ENCODE measurements at places on chromosomes 3 and 15. TPM values are rescaled to one million over a fixed set of nuclear protein-coding genes. Genes with fewer than 3 reads are reported as not detected.

- no peak for DNase-seq
Observed at GRCh38 chr15:66389859-66390381, 3.2 kb downstream of the MAP2K1 start.

DNA sequence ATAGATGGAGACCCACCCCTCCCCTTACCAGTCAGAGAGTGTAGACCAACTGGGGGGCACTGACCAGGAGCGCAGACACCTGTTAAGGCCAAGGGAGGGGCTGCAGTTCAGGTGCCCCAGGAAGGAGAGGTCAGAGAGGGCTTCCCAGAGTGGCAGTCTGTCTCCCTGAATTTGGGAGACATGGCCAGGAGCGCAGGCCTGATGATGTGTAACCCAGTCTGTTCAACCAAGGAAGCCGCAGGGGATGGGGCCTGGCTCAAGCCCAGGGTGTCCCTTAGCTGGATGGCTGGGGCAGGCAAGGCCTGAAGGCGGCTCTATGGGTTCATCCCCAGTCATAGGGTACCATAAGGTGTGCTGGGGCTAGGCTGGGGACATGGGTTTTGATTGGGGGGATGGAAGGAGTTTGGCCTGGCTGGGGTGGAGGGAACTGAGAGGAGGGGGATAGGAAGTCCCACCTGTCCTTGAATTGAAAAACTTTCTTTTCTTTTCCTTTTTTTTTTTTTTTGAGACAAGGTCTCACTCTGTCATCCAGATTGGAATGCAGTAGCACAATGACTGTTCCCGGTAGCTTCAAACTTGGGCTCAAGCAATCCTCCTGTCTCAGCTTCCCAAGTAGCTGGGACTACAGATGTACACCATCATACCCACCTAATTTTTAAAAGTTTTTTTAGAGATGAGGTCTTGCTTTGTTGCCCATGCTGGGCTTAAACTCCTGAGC lies 75.7 kb downstream of the SMAD6 start:
- no peak for DNase-seq

Gene SLC28A2
- total RNA-seq, result not detected

- DNase-seq, result no peak
Observed at GRCh38 chr3:172065527-172065926, 26.1 kb downstream of the FNDC3B start.

DNA sequence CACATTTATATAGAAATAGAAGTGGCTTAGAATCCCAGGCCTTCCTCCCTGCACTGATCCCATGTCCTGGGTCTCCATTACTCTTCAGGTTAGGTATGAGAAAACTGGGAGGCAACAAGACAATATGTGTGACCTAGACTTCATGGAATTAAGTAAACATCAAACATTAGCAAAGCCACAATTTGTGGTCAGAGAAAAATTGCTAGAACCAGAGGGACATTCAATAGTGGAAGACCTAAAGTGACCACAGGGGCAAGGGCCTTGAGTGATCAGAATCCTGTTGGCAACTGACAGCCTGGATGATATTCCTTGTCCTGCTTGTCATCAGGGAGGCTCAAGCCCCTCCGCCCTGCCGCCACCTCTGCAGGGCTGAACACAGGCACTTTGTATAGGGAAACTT lies 322.8 kb upstream of the CTNNB1 start:
- no peak for DNase-seq

DNA sequence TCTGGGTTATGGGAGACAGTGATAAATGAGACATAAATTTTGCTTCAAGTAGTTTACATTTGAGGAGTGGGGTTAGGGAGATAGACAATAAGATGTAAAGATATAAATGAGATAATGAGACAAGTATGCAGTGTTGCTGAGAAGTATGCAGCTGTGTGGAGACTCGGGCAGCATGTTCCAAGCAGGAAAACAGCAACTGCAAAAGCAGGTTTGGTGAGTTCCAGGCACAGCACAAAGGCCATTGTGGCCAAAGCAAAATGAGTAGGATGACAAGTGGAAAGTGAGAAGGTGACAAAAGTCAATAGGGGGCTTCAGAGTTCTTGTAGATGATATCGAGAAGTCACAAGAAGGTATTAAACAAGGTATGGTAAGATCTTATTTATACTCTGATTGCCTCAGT lies 259.1 kb upstream of the PEX5L start:
- no peak for DNase-seq

Gene TMEM212
- total RNA-seq, result not detected

Gene MME
- total RNA-seq, result 61.6 TPM

Gene ZBBX
- total RNA-seq, result not detected

DNA sequence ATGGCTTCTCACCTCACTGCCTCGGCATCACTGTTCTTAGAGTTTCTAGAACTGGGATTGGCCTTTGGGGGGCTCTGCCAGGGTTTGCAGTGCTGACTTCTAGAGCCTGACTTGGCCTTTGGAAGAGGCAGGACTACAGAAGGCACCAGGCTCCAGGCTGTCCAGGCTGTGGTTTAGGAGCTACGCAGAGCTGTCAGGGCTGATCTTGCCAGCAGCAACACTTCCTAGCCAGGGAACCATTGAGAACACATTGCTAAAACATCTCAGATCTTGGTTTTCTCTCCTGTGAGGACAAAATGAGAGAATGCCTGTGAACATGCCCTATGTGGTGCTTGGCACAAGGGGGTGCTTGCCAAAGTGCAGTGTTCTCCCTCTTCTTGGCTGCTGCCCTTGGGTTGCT lies 34.6 kb upstream of the APEH start:
- DNase-seq, result no peak

GRCh38 chr3:159766563-159767185 lies 222.0 kb upstream of the IL12A start:
- no peak for DNase-seq

DNA sequence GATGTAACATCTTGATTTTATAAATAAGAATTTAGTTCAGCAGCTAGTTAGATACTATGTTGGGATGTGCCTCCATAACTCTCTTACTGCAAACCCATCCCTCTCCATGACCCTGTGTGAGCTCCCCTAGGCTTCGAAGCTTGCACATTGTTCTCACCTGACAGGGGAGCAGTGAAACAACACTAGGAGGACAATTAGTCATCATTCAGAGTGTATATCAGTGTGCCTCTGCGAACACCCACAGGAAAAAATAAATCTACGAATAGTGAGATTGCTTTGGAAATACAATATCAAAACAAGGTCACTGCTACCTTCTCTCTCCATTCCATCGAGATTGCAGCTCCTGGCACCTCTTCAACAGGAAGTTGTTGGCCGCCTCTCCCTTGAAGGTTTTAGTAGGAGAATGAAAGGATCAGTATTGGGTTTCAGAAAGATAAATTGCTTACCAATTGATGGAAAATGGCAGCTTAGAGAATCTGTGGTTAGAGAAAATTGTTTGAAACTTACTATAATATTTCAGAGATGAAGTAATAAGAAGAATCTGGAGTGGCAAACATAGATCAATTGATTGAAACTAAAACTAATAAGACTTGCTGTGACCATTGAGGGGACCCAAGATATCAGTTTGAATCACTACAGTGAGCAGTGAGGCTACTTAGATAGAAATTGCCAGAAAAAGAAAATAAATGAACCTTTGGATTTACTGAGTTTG lies 103.2 kb downstream of the CHL1 start:
- DNase-seq, result no peak
